ENCODE measurements at places on chromosomes 2 and 18.

GRCh38 chr2:98749066-98749450 lies 18.1 kb upstream of the MGAT4A start:
- DNase-seq, result no peak

DNA sequence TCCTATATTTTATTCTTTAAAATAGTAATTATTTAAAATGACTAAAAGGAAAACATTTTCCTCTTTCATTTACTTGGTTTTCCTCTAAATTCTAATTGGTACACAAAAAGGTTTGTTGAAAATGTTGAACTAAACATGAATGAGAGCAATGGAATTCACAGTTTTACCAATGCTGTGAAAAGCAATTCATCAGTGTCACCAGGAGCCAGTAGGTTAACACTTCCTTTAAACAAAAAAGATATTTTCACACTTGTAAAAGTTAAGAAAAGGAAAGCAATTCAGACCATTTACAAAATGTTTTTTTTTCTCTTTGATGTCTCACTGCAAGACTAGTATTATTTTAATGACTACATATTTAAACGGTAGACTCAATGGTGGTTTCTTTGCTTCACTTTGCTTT lies 341.6 kb downstream of the RIT2 start:
- no peak for DNase-seq

- peak; percentile 84 for DNase-seq
Observed at GRCh38 chr2:33859811-33860461, 260.8 kb upstream of the FAM98A start.

- no peak for DNase-seq
Observed at GRCh38 chr2:100939445-100939844, 62.6 kb upstream of the RPL31 start.

DNA sequence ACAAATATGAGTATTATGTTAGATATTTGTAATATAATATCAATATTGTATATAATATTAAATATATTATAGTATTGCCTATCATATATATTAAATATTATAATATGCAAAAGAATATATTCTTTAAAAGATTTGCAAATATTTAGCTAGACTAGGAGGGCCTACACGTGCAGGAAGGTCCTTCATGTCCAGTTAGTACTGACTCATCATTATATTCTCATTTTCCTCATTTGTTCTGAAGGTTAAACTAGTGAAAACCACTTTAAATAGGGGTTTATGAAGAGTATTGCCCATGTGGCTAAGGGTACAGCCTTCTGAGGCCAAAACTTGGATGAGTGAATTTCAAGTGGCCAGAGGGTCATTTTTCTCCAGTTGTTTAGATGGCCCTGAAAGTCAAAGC lies 293.0 kb upstream of the VRK2 start:
- DNase-seq, result no peak

- DNase-seq, result no peak
Observed at GRCh38 chr2:101223814-101224231, 28.9 kb upstream of the CNOT11 start.

- no peak for DNase-seq
Observed at GRCh38 chr2:16138811-16139662, 198.7 kb downstream of the MYCN start.

GRCh38 chr18:39752351-39752750 lies 2186.8 kb upstream of the CELF4 start:
- DNase-seq, result no peak

GRCh38 chr2:235244255-235245220 lies 249.3 kb upstream of the AGAP1 start:
- DNase-seq, result no peak

DNA sequence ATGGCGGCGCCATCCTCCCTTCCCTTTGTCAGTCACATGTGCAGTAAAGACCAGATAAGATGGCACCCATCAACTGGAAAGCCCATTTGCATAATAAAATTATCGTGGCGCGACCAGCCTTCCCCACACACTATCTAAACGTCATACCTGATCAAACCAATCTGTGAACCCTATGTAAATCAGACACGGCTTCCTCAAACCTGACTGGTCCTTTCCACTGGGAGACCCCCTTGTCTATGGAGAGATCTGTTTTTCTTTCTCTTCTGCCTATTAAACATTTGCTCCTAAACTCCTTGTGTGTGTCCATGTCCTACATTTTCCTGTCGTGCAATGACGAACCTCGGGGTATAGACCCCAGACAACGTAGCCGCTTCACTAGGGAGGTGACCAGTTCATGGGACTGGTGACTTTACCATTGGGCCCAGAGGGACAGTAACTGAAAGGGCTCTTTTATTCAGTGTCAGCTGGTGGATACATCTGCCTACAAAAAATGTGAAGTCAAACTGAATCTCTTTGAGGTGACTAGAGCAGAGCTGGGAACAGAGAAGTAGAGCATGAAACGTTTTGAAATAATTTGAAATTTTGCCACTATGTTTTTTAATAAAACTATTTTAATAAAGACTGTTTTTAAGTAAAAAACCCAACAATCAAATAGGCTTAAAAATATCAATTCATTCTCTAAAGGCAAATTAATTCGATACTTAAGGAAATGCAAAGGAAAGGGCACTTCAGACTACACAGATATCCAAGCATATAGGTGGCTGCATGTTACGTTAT lies 87.5 kb downstream of the SOCS6 start:
- peak; percentile 31 for DNase-seq

DNA sequence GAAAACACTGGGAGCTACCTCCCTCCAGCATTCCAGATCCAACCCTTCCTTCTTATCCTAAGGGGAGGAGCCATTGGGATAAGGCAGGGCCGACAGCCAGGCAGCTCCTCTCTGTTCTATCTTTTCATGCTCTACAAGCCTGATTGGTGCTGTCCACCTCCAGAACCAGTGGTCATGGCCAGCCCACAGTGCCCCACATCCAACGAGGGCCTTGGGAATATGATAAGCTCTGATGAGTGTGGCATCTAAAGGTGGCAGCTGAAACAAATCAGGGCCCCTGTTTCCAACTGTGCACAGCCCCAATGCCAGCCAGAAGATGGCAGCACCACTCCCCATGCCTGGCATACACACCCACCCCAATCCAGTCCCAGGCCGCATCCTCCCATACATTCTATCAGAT lies 329.3 kb downstream of the C1D start:
- DNase-seq, result peak; percentile 20

DNA sequence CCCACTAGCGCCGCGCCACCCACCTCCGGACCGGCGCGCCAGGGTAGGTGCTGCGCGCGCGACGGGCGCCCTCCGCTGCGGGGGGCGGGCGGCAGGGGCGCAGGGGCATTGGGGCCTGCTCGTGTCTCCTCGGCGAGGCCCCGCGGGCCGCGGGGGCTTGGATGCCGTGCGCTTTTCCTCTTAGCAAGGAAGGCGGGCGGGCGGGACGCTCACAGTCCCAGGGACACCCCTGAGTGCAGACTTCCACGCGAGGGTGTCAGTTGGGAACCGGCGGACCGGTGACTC lies 748 bp downstream of the TWIST2 start:
- no peak for DNase-seq

GRCh38 chr18:55322178-55322735 lies 265.7 kb downstream of the TCF4 start:
- DNase-seq, result peak; percentile 91

DNA sequence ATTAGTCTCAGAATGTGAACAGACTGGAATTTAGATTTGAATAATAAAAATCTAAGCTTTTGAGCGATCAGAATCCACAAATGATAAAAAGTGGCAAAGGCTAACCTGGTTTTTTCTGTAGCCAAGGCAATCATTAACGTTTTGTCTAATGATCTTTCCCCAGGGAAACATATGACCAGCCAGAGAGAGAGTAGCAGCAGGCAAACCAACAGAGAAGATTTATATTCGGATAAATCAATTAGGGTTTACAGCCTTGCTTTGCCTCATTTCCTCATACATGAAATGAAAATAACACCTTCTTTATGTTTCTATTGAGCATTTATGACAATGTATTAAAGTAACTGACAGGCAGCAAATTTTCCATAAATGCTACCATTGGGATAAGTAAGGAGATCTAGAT lies 14.5 kb downstream of the TIA1 start:
- DNase-seq, result no peak

- DNase-seq, result no peak
Observed at GRCh38 chr2:67065046-67065445, 332.1 kb upstream of the ETAA1 start.

- DNase-seq, result peak; percentile 83
Observed at GRCh38 chr18:76405681-76406356, 89.2 kb downstream of the ZNF516 start.

- DNase-seq, result no peak
Observed at GRCh38 chr2:67706082-67706481, 308.9 kb downstream of the ETAA1 start.

GRCh38 chr18:78522507-78522906 lies 457.1 kb upstream of the SALL3 start:
- no peak for DNase-seq

GRCh38 chr2:189534854-189535832 lies 45.4 kb downstream of the SLC40A1 start:
- no peak for DNase-seq

DNA sequence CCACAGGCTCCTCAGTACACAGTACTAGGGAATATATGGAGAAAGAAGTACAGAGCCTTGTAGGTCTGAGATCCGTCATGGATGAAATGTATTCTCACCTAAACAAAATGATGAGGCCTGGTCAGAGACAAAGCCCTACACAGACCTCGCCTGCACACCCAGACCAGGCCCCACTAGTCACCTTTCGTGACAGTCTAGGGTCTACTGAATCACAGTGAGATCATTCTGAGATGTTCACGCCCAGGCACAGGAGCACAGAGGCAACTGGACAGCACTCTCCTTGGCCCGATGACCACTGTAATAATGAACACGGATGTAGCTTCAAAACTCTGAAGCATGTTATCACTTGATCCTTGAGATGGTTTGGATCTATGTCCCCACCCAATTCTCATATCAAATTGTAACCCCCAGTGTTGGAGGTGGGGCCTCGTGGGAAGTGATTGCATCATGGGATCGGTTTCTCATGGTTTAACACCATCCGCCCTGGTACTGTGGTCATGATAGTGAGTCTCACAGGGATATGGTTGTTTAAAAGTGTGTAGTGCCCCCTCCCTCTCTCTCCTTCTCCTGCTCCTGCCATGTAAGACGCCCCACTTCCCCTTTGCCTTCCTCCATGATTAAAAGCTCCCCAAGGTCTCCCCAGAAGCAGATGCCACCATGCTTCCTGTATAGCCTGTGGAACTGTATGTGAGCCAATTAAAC lies 15.1 kb downstream of the DOCK10 start:
- no peak for DNase-seq

- peak; percentile 19 for DNase-seq
Observed at GRCh38 chr2:29455200-29455860, 340.1 kb downstream of the CLIP4 start.

DNA sequence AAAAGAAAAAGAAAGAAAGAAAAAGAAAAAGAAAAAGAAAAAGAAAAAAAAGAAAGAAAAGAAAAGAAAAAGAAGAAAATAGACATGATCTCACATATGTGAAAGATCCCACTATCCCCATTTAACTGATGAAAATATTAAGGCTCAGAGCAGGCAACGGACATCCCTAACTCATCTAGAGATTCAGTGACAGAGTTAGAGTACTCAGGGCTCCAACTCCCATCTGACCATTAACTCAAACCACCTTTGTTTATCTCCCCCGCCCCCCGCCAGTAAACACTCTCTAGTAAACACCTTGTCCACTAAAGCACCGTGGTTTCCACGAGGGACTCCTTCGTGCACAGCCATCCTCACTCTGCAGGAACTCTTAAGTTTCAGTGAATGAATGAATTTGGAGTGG lies 142.9 kb downstream of the TGIF1 start:
- DNase-seq, result no peak

DNA sequence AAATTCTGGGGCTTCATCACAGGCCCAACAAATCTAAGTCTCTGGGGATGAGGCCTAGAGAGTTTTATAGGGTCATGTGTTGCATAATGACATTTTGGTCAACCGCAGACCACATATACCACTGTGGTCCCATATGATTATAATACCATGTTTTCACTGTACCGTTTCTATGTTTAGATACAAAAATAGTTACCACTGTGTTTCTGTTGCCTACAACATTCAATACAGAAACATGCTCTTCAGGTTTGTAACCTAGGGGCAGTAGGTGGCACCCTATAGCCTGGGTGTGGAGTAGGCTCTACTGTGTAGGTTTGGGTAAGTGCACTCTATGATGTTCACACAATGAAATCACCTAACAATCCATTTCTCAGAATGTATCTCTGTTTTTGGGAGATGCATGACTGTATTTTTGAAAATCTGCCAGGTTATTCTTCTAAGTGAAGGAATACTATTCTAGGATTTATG lies 485.2 kb downstream of the PTPRM start:
- DNase-seq, result no peak

DNA sequence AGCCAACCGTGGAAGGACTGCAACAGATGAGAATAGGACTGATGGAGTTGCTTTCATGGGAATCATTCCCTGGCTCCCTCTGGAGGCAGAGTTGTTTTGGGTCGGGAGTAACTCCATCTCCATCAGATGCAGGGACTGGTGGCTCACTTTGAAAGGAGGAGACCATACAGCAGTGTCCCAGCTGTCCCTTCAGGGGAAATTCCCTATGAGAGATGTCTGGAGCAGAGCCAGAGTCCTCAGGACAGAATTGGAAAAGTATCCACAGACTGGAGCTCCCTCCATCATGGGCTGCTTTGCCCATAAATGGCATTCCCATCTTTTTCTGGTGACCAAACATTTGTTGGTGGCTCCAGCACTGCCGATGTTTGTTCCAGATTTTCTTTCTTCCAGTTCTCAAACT lies 144.3 kb downstream of the NCK2 start:
- DNase-seq, result no peak

- peak; percentile 91 for DNase-seq
Observed at GRCh38 chr18:7177116-7177744, 53.7 kb upstream of the LRRC30 start.

GRCh38 chr2:65263262-65263661 lies 35.6 kb downstream of the ACTR2 start:
- no peak for DNase-seq

- no peak for DNase-seq
Observed at GRCh38 chr2:98459496-98460175, 15.0 kb downstream of the INPP4A start.
